ENCODE measurements at places on chromosomes 7 and 10. TPM values are rescaled to one million over a fixed set of nuclear protein-coding genes. Genes with fewer than 3 reads are reported as not detected.
A peak's percentile ranks its signal among the peaks of the same experiment; 100 is the strongest.

DNA sequence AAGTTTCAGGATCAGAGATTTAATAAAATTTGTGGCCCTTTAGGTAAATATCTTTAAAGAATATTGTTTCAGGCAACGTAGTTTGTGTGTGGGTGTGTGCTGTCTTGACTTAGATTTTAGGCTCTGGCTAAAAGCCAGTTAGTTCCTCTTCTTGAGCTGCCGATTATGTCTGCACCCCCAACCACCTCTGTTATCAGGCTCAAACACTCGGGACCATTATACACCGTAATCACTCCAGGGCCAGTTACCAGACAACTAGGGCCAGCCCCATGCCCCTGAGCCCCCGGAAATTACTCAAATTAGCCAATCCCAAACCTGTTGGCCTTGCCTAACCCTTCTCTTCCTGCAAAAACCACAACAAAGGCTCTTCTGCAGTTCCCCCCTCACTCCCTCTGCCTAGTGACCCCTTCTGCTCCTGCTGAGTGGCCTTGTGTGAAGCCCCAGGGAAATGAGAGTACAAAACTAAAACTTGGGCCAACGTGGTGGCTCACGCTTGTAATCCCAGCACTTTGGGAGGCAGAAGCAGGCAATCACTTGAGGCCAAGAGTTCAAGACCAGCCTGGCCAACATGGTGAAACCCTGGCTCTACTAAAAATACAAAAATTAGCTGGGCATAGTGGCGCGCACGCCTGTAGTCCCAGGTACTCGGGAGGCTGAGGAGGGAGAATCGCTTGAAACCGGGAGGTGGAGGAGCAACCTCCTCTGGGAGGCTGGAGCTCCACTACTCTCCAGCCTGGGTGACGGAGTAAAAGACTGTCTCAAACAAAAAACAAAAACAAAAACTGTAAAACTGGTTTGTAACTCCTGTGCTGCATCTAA is 9.2 kb upstream of the HNRNPF start:
- DNase-seq = no peak

- DNase-seq = no peak
Observed at GRCh38 chr7:54596747-54597146, 54.6 kb downstream of the VSTM2A start.

Gene SKIDA1
- polyA plus RNA-seq = 0.49 TPM

DNA sequence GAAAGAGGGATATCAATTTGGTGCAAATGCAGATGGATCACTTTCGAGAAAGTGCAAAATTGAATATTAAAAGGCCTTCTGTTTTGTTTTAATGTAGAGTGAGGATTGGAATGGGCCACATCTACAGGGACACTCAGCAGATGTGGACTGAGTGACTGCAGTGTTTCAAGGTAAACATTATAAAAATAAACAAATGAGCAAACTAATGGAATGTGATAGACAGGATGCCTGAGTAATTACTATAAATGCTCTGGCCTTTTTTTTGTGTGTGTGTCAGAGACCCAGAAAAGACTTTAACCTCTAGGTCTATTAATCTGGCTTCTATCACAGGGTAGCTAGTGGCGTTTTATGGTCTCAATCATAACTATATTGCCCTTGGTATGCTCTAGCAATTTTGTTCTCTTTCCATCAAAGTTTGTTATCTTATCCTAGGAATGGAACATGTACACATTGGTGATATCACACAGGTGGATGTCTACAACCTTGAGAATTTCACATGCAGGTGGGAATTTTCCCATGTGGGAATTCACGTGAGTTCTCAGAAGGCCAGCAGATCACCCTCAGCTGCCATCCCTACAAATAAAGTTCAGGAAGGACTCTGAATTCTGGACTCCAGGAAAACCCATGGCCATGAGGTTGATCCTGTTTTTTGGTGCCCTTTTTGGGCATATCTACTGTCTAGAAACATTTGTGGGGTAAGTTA is at the start of gene CPA2:
CPA2 (plus strand) TSS at position 606 of the 703 bp plus-strand sequence; CDS start at position 625, 19 bp downstream.
- DNase-seq = no peak

Gene APBB1IP
- 1.5 TPM for polyA plus RNA-seq

GRCh38 chr7:30548845-30549244 is 44.2 kb upstream of the GGCT start:
- DNase-seq = peak; percentile 74

Gene CADPS2
- 9.6 TPM for polyA plus RNA-seq

DNA sequence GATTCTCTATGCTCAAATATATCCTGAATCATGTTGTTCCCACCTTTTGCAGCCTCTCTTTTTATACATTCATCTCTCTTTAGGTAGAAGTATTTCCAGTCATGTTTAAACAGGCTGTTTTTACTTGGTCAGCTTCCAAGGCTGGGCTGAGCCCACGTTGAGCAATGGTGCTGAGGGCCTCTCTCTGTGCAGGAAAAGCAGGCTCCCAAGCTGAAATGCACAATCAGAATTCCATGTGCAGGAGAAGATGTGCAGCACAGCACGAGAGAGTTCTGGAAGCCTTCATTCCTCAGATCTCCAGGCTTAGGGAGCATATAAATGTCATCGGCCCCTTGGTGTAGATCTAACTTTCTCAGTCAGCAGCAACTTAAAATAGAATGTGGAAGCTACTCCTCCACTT is 588.5 kb downstream of the TNS3 start:
- DNase-seq = peak; percentile 40

- DNase-seq = peak; percentile 21
Observed at GRCh38 chr7:25303281-25304181, 75.2 kb upstream of the NPVF start.

Gene SSMEM1
- not detected for polyA plus RNA-seq

Gene TAS2R5
- 0.07 TPM for polyA plus RNA-seq

GRCh38 chr7:1357601-1358271 is 101.5 kb downstream of the MICALL2 start:
- DNase-seq = no peak

Gene ASZ1
- 0.03 TPM for polyA plus RNA-seq

- peak; percentile 42 for DNase-seq
Observed at GRCh38 chr10:93342366-93342765, 139.8 kb downstream of the MYOF start.

Gene FAM25C
- polyA plus RNA-seq = not detected

GRCh38 chr7:21805791-21806190 is 139.9 kb downstream of the CDCA7L start:
- DNase-seq = no peak

DNA sequence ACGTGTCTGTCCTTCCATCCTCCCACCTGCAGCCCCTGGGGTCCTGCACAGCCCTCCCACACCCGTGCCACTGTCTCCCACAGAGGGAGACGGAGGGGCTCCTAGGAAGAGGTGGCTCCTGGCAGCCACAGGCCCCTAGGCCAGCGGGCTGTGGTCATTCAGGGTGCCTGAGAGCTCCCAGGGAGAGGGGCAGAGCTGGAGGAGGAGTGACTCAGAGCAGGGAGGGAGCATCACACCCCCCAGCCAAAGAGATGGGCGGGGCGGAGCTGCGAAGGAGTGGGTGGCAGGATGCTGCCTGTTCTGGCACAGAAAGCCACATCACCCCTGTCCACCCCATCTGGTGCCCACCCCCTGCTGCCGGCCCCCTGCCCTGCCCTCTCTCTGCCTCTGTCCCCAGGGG is 50.5 kb downstream of the STK32C start:
- peak; percentile 13 for DNase-seq

GRCh38 chr7:132394283-132395198 is 181.7 kb downstream of the PLXNA4 start:
- no peak for DNase-seq

- DNase-seq = peak; percentile 36
Observed at GRCh38 chr7:24572393-24572996, 757 bp upstream of the PALS2 start.

DNA sequence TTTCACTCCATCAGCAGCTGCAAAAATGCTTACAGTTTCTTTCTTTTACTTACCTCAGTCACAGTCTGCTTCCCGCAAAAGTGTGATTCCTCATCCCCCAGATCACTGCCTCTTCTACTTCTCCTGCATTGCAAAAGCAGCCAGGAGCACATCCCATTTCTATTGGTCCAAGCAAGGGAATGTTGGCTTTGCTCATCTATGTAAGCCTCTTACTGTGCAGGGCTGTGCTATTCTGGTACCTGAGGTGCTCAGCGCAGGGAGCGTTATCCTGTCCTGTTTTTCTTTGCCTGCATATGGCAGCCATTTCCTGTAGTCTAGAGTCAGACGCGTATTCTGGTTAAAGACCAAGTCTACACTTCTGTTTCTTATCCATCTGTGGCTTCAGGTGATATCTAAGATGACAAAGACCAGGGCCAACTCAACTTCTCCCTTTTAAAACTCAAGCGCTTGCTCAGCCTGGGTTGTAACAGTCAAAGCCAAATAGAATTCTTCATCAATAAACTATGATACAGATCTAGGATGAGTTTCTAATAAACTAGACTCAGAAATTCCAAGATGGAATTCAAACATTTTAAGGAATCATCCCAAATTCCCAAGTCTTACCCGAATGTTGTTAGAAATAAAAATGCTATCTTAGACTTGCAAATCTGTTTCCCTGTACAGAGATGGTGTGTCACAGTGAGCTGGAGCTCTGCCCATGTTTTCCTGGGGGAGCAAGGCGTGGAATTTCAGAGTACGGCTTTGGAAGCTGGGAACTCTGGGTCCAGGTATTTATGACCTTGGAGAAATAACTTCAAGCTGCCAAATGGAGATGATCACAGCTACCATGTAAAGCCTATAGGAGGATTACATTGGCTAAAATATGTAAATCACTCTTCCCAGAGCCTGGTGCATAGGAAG is 6.1 kb upstream of the RBM17 start:
- no peak for DNase-seq

- DNase-seq = no peak
Observed at GRCh38 chr7:5457245-5457735, 33.7 kb upstream of the TNRC18 start.

- DNase-seq = peak; percentile 21
Observed at GRCh38 chr7:24668927-24669635, 88.2 kb downstream of the GSDME start.

DNA sequence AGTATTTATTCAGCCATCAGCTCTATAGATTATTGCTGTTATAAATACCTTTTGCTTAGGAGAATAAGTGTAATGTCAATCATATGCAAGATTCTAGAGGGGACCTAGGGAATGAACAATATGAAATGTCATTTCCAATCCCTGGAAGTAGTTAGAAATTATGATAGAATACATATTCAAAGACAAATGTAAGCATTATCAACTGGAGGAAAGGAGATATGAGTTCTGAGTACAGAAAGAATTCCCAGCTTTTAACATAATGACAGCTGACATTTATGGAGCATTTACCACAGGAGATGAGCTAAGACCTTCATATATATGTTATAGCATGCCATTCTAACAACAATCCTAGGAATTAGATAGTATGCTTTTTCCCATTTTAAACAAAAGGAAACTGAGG is 86.2 kb downstream of the FAM13C start:
- DNase-seq = no peak

Gene CCL24
- polyA plus RNA-seq = not detected
